Activated CD4-positive, alpha-beta T cell treated with anti-CD3 and anti-CD28 coated beads for 24 hours (primary cell): ENCODE measurements at places on chromosomes 12 and 14.

DNA sequence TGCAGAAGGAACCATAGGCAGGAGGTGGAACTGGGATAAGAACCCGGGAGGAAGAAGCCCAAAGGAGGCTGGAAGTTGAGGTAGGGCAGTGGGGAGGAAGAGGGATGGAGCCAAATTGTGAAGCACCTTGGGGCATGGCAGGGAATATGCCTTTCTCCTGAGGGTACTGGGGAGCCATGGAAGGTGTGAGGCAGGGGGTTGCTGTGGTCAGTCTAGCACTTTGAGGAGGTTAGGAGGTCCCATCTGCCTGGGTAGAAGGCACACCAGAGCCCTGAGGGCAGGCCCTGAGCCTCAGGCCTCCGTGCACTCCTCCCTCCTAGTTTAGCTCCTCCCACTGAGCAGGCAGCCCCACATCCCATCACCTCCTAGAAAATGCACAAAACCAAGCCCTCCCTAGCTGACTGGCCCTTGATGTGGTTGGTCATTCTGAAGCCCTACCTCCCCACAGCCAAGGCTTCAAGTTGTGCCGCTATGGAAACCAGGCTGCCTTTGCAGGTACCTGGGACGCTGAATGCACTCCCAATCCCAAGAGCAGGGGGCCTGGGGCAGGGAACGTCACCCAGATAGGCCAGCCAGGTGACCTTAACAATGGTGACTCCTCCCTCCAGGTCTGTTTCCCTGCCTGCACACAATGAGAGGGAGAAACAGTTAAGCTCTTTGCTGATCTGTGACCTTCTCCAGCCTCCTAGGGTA is 15.1 kb downstream of the PHETA1 start:
- DNase-seq = no peak

- DNase-seq = no peak
Measured at GRCh38 chr14:58243790-58244555, 670 bp upstream of the PSMA3 start.

DNA sequence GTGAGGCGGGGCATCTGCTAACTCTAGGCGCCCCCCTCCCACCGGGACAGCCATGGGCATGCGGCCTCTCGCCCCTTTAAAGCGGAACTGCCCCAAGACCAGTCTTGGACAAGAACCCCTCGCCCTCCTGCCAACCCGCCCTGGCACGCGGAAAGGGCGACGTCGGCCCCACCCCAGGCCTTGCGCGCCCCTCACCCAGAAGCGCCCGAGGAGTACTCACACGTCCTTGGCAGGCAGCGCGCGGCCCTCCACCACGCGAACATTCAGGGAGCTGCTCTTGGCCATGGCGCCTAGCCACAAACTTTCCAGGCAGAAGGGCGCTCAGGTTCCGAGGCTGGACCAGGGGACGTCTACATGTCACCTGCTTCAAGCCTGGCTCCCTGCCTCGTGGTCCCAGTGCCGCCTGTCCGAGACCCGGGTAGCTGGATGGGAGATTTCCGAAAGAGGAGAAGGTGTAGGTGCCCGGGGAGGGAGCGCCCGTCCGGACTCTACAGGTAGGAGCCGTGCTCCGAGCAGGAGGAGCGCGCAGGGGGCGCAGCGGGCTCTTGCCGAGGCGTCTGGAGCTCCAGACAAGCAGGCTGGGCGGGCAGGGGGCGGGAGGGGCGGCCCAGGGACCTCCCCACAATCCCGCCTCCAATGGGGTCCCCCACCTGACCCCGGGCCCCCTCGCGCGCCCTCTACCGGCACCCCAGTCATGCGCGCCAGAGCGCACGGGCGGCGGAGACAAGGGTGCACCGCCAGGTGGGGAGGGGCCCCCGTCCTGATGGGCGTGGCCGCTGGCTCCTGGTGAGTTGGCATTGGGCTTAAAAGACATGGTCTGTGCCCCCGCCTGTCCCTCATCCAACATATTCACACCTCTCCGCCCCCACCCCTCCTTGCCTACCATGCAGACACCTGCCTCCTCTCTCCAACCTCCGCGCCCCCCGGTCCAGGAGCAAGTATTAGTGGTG is at the start of gene RASAL1:
Gene RASAL1, minus strand, starts transcription at position 584 of the 950 bp plus-strand sequence. Its CDS starts 299 bp downstream, at position 285.
- DNase-seq = peak; percentile 84

GRCh38 chr12:47216150-47216677 is 136.5 kb upstream of the AMIGO2 start:
- no peak for DNase-seq

- DNase-seq = no peak
Measured at GRCh38 chr12:128790653-128791373, 32.9 kb downstream of the SLC15A4 start.

- DNase-seq = no peak
Measured at GRCh38 chr14:56153267-56153666, 35.1 kb downstream of the PELI2 start.

- no peak for DNase-seq
Measured at GRCh38 chr14:104370256-104370870, 209.2 kb upstream of the C14orf180 start.

DNA sequence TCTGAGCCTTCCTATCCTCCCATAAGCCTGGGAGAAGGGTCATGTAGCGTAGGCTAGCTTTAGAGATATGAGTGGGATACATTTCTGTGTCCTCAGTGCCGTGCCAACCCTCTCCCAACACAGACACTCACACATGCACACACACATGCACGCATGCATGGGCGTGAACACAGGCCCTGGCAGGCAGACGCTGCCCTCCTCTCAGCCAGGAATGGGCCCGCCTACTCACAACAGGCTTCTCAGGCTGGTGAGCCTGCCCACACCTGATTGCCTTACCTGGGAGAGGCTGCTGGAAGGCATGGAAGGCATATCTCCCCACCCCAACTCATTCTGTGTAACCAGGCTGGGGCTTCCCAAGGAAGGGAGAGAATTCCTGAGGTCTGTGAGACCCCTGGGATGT is 12.8 kb upstream of the ACVR1B start:
- no peak for DNase-seq

GRCh38 chr14:71523630-71524319 is 408.5 kb upstream of the RGS6 start:
- no peak for DNase-seq

DNA sequence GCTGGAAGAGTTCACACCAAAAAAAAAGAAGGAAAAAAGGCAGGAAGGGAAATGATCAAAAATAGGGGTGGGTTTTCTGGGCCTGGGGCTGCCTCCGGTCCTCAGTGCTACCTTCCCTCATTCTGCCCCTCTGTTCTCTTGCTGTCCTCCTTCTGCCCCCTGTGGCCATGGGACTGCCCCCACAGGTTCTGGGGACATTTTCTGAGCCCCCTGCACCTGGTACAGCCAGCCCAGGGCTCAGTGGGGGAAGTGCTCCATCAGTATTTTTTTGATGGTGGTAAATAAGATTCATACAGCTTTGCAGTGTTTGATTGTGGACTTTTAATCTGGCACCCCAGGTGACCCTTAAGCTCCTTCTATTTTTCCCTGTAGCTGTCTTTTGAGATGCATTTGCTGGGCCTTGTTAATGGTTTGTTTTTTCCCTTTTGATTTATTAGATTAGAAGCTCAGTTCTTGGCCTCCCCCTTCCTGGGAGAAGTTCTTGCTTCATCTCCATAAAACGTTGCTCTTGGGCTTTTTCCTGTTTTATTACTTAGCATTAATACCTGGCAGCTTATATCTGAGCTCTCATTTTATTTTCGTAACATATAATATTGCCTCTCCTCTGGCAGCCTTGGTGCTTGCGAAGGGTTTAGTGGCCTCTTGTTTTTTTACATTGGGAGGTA is 43.1 kb downstream of the CHST11 start:
- DNase-seq = no peak

DNA sequence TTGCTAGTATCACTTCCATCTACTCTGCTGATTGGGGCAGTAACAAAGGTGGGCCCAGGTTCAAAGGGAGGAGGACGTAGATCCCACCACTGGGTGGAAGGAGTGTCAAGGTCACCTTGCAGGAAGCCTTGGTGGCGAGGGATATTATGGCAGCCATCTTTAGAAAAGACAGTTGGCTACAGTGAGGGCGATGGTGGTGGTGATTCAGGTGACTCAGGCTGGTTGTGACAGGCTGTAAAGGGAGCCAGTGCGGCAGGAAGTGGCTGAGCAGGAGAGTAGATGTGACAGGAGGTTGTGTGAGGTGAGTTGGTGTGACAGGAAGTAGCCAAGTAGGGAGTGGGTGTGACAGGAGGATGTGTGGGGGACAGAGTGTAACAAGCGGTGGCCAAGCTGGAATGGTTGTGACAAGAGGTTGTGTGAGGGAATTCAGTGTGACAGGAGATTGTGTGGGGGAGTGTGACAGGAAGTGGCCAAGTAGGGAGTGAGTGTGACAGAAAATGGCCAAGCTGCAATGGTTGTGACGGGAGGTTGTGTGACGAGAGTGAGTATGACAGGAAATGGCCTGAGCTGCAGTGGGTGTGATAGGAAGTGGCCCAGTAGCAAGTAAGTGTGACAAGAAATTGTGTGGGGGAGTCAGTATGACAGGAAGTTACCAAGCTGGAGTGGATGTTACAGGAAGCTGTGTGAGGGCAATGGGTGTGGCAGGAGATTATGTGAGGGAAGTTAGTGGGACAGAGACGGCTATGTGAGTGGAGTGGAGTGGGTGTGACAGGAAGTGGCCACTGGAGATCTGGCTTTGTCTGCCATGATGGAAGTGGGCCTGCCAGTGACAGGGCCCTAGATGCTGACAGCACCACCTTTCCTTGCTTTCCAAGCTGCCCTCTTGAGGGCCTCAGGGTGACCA is 136.5 kb upstream of the MYL2 start:
- DNase-seq = peak; percentile 37

GRCh38 chr14:20470603-20470901 is 1.3 kb downstream of the PNP start:
- DNase-seq = no peak

GRCh38 chr12:53200107-53200457 is 7.0 kb downstream of the ITGB7 start:
- no peak for DNase-seq

- no peak for DNase-seq
Measured at GRCh38 chr12:12473223-12473622, 89.4 kb downstream of the DUSP16 start.

DNA sequence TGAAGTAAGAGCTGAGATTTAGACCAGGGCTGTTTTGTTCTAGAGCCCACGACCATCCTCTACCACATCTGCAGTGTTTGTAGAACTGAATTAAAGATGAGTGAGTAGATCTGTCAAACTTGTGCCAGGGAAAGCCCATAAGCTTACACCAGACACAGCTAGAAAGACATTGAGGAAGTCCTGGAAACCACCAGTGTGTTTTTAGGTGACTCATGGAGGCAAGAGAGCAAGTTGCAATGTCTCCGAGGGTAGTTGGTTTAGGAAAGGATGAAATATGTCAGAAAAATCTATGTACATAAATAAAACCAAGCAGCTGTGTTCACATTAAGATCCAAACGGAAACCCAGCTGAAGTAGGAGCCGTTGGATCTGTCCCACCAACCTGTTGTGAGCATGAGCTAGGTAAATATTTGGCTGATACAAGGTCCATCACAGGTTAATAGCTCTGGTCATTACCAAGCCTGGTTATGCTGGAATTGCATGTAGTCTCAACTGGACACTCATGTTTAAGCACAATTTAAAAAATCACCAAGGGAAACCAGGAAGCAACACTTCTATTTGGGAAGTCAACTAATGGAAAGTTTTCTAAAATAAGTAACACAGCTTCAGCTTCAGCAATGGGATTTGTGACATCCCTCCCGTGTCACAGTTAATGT is 49.9 kb upstream of the PLEKHG3 start:
- DNase-seq = no peak

- DNase-seq = no peak
Measured at GRCh38 chr14:72314808-72315435, 382.7 kb downstream of the RGS6 start.

- DNase-seq = no peak
Measured at GRCh38 chr12:118059341-118060191, 1.4 kb downstream of the WSB2 start.

DNA sequence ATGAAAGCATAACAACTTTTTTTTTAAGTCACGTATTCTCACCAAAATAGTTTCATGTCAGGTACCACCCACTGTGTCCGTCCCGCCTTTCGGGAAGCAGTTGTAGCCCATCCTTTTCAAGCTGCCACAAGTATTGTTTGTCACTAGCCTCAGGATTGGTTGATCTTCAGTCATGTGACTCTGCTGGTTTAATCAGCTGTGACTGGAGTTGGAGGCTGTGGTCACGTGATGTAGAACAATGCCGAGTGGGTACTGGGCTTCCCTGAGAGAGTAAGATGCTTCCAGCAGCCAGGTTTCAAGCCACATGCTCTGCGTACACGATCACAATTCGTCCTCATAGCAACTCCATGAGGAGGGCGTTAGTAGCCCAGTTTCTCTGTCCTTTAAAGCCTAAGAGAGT is 83.0 kb upstream of the WSCD2 start:
- DNase-seq = no peak

DNA sequence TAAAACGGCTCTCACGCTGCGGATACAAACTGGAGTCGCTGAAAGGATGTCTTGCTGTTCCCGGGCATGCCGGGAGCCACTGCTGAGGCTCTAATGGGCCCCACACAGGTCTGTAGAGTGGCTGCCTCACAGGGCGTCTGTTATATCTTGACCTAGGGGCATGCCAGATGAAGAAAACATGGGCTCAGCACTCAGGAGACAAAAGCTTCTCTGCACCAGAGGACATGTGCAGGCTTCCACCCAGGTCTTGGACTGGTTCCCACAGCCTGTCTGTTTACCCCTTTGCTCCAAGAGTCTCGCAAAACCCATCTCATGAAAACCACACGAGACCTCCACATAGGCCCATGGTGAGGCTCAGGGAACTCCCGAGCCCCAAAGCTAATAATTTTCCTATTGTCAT is 134.2 kb downstream of the RPS29 start:
- no peak for DNase-seq

GRCh38 chr12:19082365-19082911 is 47.1 kb upstream of the PLEKHA5 start:
- DNase-seq = no peak

DNA sequence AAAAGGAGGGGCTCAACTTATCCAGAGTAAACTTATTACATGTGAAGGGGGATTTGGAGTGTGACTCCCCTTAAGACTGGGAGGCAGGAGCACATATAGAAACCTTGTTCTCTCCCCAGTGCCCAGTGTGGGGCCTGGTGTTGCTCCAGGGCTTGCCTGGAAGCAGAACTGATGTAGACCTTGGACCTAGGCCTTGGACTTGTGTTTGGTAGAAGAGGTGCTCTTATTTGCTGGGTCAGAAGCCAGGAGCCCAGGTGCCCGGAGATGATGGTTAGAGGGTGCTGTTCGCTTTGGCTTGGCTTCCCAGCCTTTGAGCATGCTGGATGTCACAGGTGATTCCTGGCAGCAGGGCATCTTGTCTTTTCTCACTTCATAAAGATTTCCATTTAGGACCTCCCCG is 110.4 kb downstream of the SMOC1 start:
- DNase-seq = no peak

- DNase-seq = no peak
Measured at GRCh38 chr12:49039421-49040363, 20.9 kb downstream of the KMT2D start.

GRCh38 chr12:69873429-69873828 is 48.4 kb downstream of the MYRFL start:
- DNase-seq = no peak

- no peak for DNase-seq
Measured at GRCh38 chr12:5730962-5731361, 214.1 kb downstream of the ANO2 start.

GRCh38 chr12:60967128-60967527 is 1293.1 kb upstream of the USP15 start:
- no peak for DNase-seq

GRCh38 chr14:51473808-51474565 is 177.7 kb upstream of the FRMD6 start:
- DNase-seq = no peak
